ENCODE measurements at places on chromosomes 2 and 18.

DNA sequence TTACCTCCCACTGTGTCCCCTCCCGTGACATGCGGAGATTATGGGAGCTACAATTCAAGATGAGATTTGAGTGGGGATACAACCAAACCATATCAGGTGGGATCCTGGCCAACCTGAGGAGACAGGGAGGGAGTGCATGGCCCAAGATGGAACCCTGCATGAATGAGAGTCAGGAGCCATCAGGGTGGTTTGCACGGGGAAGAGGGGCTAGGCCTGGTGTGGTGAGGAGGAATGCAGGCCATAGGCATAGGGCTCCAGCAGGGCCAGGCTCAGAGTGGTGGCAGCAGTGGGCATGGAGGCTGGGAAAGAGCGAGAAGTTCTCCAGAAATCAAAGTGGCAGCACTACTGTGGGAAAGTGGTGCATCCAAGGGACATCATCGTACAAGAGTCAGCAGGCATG is 74.0 kb upstream of the BCL2L11 start:
- no peak for DNase-seq

DNA sequence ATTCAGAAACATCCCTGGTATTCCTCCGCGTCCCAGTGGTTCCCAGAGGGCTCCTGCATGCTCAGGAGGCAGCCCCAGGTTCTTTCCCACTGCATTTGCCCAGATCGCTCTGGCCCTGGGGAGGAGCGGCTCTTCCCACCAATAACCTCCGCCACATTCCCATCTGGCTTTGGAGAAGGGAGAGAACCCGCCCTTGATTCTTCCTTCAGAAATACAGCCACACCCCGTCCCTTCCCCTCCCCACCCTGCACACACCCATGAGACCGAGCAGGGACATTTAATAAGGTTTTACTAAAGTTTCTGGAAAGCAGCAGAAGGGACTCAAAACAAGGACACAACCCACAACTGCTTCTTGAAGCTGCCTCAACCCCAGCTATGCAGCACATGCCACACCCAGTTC is 21.9 kb downstream of the ARID5A start:
- DNase-seq, result no peak

DNA sequence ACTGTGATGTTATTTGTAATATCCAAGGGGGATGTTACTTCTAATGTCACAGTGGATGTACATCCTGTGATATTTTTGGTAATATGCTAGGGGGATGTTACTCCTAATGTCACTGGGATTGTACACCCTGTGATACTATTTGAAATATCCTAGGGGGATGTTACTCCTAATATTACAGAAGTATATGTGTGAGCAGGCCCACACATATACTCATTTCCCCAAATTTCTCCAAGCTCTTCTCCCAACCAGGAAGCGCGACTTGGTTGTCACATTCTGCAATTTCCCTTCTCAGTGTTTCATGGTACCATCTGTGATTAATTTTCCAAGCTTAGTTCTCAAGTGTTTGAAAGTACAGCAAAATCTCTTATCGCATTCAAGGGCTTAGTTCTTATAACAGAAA is 29.5 kb upstream of the CHN1 start:
- DNase-seq, result no peak

- DNase-seq, result peak; percentile 46
These were observed 2.8 kb upstream of the LCLAT1 start for GRCh38 chr2:30444273-30444672.

DNA sequence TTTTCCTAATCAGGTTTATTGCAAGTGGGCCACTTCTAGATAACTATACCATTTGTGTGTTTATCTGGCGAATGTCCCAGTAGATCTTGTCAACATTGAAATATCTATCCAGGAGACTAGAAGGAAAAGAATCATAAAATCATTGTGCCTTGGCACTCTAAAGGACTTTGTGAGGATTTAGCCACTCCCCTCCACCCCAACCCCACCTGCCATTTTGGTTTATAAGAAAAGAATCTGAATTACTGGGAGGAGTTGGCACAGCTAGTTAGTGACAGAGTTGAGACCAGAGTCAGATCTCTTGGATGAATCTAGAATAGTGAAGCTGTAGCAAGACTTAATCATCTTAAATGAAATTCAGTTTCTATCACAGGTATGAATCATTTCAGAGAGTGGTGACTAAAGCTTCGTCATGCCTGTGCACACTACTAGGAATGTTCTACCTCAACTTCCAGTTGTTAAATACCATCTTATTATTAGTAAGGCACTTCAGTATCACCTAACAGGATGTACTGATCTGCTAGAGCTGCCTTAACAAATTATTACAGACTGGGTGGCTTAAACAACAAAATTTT is 212.7 kb upstream of the SLC14A2 start:
- DNase-seq, result no peak

- DNase-seq, result no peak
These were observed 321.4 kb downstream of the CDH2 start for GRCh38 chr18:27855486-27855885.

DNA sequence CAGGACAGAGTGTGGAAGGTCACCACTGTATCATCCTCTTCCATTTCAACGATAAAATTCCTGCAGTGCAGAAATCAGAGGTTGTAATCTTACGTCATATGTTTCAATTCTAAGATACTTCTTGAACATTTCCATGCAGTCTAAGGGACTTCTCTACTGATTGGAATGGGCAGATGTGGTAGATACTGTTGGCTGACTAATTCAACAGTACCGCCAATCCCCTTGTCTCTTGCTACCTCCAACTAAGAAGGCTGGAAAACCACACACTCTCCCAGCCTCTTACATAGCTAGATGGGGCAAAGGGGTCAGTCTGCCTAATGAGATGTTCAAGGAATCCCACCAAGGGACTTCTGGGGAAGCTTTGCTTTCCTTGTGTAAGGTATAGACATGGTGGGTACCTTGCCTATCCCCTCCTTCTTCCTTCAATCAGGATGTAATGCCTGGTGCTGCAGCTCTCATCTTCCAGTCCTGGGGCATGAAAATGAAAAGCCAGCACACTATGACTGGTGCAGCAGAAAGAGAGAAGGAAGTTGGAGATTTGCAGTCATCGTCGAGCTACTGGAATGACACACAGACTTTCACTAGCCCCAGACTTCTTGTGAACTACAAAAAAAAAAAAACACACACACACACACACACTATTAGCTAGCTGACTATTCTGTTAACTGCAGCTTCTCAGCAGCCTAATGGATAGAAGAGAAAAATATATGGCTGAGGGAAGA is 84.1 kb downstream of the ALPK2 start:
- no peak for DNase-seq

GRCh38 chr2:185919155-185919554 is 180.6 kb downstream of the FSIP2 start:
- no peak for DNase-seq

- DNase-seq, result no peak
These were observed 162.2 kb upstream of the TACR1 start for GRCh38 chr2:75361486-75361885.

- no peak for DNase-seq
These were observed 35.8 kb downstream of the PPIG start for GRCh38 chr2:169619946-169620345.

DNA sequence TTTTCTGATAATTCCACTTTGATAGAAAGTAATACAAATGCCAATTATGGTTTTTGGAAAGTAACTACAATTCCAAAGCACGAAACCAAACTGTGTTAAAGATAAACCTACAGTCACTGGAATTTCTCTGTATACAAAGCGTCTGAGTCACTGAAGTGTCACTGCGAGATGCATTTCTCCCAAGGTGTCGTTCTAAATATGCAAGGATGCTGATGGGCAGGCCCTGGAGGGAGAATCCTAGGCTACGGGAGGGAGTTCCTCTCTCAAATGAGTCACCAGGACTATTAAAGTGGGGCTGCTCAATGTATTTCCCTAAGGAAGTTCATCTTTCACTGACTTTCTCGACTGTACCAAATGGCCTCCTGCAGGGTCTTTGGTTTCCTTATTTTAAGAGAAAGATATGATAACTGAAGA is 163.8 kb upstream of the STK17B start:
- DNase-seq, result no peak

DNA sequence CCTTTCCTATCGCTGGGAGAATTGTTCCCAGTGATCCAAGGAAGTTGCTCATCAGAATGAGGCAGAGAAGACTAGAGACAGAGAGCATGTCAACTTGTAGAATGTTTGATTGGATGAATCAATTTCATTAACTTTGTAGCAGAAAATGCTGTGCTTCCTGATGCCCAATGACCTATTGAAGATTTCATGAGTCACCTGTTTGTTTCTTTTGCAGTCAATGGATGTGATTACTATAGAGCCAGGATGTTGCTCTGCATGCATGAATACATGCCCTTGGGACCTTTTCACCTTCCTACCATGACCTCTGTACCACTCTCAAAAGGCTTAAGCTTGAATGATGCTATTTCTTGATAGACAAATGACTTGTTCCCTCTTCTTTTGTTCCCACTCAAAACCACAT is 23.3 kb downstream of the SCG2 start:
- no peak for DNase-seq

GRCh38 chr2:68320118-68320641 is 431 bp upstream of the CNRIP1 start:
- no peak for DNase-seq

DNA sequence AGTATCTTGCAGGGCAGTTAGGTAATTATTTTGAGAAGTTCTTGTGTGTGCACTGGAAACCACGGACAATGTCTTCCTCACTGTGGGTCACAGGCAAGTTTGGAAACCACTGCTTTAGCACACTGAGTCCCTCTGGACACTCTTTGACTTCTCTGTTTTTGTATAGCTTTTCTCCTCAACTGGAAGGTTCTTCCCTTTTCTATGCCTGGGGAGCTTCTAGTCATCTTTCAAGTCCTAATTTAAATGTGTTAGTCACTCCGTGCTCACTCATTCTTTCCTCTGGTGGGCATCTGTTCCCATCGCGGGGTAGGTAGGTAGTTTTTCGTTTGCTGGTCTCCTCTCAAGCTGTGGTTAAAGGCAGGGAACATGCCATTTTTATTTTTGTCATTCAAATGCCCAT is 32.1 kb downstream of the E2F6 start:
- no peak for DNase-seq

- no peak for DNase-seq
These were observed 408.7 kb upstream of the HS6ST1 start for GRCh38 chr2:128727404-128727803.

DNA sequence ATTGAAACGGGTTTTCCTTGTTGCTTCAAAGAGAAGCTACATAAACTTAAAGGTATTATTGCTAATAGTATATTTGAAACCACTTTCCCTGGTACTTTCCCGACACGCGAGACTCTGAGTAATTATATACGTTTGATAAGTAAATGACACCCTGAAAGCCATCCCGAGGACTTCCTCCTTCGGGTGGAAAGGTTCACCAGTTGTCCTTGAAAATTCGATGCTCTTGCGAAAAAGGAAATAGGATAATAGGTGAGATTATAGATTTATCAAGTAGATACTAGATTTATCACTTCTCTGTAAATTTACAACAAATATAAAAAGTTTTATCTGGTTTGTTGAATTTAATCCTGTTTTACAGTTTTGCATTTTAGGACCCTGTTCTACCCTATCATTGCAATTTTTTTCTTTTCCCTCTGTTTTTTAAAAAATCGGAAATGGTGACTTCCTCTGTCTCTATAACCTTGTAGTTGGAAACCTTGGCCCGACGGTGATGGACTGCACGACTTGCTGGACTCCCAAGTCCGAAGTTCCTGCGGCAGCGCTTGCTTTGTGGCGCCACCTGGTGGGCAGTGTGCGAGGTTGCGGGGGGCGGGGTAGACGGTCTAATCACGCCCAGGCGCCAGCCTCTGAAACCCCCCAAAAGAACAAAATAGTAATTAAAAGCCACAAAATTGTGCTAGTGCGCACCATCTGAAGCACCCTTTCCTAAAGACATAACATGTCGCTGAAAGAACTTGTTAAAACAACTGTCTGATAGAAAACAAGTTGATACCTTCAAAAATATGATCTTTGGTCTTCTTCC is 972 bp upstream of the DLX2 start:
- peak; percentile 82 for DNase-seq

- DNase-seq, result no peak
These were observed 84.5 kb upstream of the TLK1 start for GRCh38 chr2:171244970-171245782.

DNA sequence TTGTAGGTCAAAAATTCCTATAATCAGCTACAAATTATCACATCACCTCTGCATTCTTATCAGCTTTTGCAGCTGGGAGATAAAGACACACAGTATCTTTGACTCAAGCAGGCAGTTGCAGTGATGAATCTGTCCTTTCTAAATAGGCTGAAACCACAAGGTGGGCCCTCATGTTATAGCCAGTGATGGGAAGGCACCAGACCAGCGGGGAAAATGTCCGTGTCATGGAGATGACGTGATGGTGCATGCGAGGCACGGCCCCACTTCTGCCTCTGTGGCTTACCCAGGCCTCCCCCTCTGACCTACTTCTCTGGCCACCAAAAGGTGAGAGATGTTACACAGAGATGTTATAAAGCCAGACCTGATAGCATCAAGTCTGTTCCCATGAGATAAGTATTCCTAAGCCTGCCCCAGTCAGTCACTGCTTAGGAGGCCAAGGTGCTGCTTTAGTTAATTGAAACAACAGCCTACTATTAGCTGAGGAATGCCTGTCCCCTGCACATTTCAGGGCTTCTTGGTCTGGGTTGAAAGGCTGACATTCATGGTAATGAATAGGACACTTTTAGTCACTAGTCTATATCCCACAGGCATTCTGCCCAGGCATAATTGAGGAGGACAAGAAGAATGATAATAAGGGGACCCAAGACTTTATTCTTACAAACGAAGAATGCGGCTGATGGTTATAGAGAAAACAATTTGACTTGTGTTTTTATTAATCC is 327.9 kb downstream of the LPIN1 start:
- no peak for DNase-seq

GRCh38 chr18:28176948-28177827 is at the start of gene CDH2:
Gene CDH2, minus strand, starts transcription at chr18:28177130. Its CDS starts 108 bp downstream, at chr18:28177022.
- peak; percentile 79 for DNase-seq

DNA sequence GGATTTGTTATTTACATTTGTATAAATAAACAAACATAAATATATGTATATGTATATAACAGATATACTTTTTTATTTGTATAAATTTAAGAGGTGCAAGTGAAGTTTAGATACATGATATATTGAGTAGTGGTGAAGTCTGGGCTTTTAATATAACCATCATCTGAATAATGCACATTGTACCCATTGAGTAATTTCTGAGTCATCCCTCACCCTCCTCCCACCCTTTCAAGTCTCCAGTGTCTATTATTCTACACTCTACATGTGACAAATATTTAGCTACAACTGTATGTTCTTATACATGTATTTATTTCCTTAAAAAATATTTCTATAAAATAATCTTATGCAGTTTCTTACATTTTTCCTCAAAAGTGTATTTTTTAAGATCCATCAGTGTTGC is 358.7 kb upstream of the TFPI start:
- DNase-seq, result no peak

DNA sequence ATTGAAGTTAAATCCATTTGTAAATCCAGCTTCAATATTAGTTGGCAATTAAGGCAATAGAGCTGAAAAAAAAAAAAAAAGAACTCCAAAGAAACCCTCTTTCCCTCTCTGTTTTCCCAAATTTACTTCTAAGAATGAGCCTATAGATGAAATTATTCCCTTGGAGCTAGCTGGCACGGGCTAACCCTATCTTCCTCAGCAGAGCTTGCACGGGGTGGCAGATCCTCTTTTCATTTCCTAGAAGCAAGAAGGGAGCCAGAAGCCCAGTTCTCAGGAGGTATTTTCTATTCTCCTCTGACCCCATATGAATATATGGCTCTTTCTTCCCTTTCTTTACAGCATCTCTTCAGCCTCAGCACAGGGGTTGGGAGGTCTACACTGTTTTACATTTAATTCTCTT is 426.0 kb downstream of the TGIF1 start:
- DNase-seq, result no peak

GRCh38 chr2:10623776-10624175 is 66.0 kb downstream of the NOL10 start:
- no peak for DNase-seq

- DNase-seq, result no peak
These were observed 56.3 kb upstream of the LDAH start for GRCh38 chr2:20879221-20879620.

GRCh38 chr2:241207151-241207550 is 18.7 kb downstream of the ANO7 start:
- DNase-seq, result no peak
